ENCODE measurements at places on chromosomes 13 and 19.

- DNase-seq = peak; percentile 23
These were observed 29.1 kb downstream of the NFIX start for GRCh38 chr19:13024126-13024950.

DNA sequence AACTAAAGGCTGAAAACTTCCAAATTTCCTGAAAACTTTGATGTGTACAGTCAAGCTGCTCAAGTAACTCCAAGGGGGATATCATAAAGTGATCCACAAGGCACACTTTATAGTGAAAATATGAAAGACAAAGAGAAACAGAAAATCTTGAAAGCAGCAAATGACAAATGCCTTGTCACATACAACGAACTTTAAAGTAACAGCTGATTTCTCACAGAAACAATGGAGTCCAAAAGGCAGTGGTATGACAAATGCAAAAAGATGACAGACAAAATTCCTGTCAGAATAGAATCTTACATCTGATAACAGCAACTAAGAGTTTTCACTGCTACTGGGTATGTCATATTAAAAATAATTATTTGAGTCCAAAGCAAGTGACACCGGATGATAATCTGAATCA is 1602.3 kb upstream of the PRR20A start:
- DNase-seq = no peak

GRCh38 chr13:114224201-114224600 is 10.5 kb upstream of the CDC16 start:
- no peak for DNase-seq

- no peak for DNase-seq
These were observed 4.2 kb downstream of the NCLN start for GRCh38 chr19:3189702-3190469.

GRCh38 chr19:18894254-18895037 is 1.5 kb downstream of the CERS1 start:
- DNase-seq = peak; percentile 38

DNA sequence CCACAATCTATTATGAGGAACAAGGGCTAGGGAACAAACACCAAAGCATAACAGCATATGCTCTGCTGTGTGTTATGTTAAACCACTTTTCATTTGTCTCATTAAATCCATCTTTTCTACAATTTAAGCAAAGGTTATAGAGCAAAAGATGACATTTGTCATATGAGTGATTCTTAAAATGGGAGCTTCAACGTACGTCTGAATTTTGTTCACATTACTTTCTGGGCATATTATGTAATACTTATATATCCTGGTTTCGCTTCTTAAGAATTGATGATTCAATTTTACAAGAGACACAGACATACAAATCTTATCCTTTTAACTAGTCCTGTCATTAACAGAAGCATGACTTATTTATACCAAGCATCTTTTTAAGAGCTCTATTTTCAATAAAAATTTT is 3.3 kb upstream of the TPP2 start:
- DNase-seq = no peak

GRCh38 chr13:30332456-30333143 is 25.2 kb upstream of the KATNAL1 start:
- no peak for DNase-seq

- no peak for DNase-seq
These were observed 258.8 kb downstream of the ZNF536 start for GRCh38 chr19:30631033-30631370.

GRCh38 chr13:32272021-32272683 is 43.0 kb downstream of the ZAR1L start:
- DNase-seq = no peak

- DNase-seq = no peak
These were observed 30.5 kb upstream of the ADGRE1 start for GRCh38 chr19:6856749-6857372.

- DNase-seq = no peak
These were observed 589.8 kb downstream of the LMO7 start for GRCh38 chr13:76225815-76226489.

DNA sequence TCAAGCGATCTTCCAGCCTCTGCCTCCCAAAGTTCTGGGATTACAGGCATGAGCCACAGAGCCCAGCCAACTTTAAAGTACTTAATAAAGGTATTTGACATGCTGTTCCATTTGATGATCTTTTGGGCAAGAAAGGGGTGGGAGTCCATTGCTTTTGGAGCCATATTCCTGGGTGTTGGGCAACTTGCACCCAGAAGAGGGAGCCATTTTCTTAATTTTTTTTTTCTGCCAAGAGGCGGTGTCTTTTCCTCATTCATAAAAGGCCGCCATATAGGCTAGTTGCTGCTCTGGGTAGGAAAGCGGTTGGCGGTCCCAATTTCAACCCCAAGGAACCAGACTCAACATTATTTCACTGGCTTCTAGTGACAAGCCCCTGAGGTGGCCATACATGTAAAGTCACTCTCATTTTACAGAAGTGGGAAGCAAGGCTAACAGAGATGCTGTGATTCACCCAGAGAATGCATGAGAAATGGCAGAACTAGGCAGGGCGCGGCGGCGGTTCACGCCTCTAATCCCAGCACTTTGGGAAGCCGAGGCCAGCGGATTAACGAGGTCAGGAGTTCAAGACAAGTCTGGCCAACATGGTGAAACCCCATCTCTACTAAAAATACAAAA is 139.6 kb downstream of the CACNA1A start:
- DNase-seq = no peak

- DNase-seq = no peak
These were observed 10.8 kb upstream of the TDRD3 start for GRCh38 chr13:60386250-60386649.

DNA sequence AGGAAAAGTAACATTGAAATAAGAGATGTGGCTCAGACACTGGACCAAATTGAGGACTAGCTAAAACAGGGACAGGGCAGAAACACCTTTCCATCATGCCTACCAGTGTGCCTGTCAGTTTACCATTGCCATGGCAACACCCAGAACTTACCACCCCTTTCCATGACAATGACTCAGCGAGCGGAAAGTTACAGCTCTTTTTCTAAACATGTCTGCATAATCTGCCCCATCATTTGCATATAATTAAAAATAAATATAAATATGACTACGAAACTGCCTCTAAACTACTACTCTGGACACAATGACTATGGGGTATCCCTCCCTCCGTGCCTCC is 96.0 kb downstream of the UBL3 start:
- DNase-seq = no peak

GRCh38 chr13:51033421-51034185 is 77.5 kb downstream of the C13orf42 start:
- peak; percentile 30 for DNase-seq

- peak; percentile 29 for DNase-seq
These were observed 1.4 kb downstream of the ING1 start for GRCh38 chr13:110714797-110715394.

DNA sequence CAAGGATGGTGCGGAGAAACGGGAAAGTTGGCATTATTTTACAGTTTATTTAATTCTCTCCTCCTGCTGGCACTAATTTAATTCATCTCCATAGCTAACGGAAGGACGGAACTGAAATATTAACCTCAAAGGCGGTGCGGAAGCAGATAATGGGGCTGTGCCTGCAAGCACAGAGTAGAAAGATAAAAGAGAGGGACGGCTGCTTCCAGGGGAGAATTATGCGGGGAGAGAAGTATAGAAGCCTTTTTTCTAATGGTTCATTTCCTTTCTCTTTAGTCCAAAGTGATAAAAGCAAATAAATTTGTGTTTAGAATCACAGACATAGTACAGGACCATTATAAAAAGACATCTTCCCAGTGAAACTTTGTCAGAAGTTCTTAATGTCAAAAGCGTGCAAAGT is 34.5 kb upstream of the UQCRFS1 start:
- DNase-seq = no peak

- DNase-seq = no peak
These were observed 93.4 kb downstream of the FLT1 start for GRCh38 chr13:28401303-28402056.

DNA sequence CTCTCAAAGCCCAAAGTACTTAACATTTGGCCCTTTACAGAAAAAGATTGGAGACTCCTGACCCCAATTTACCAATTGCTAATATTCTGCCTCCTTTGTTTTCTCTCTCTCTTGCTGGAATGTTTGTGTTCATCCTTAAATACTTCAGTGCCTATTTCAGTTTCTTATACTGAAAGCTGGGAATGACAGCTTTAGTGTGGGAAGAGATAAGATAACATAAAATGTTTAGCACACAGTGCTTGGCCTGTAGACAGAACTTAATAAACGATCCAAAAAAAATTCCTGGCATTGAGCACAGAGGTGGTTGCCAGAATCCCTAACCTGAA is 3.0 kb upstream of the PLEKHF1 start:
- no peak for DNase-seq

- DNase-seq = no peak
These were observed 20.7 kb downstream of the CEBPG start for GRCh38 chr19:33394006-33394722.

DNA sequence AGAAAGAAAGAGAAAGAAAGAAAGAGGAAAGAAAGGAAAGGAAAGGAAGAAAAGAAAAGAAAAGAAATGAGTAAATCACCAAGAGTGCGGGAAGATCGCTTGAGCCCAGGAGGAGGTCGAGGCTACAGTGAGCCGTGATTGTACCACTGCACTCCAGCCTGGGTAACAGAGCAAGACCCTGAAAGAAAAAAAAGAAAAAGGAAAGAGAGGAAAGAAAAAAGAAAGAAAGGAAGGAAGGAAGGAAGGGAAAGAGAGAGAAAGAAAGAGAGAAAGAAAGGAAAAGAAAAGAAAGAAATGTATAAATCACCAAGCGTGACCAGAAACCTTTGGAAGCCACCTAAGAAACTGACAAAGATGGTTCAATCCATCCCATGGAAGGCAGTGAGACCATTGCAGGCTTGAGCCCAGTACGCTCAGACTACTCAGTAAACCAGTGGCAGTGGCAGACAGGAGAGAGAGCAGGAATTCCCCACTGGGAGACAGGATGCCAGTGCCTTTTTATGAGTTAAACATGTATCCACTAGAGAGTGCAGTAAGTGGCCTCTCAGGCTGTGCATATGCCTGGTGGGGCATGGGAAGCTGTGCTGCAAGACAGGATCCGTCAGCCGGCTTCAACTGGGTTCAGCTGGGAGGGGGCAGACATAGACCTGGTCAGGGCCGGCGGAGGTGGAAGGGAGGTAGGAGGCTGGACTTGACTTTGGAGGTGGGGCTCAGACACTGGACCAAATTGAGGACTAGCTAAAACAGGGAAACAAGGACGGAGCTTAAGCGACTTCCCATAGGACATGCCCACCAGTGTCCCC is 4.8 kb downstream of the GPR42 start:
- DNase-seq = no peak

DNA sequence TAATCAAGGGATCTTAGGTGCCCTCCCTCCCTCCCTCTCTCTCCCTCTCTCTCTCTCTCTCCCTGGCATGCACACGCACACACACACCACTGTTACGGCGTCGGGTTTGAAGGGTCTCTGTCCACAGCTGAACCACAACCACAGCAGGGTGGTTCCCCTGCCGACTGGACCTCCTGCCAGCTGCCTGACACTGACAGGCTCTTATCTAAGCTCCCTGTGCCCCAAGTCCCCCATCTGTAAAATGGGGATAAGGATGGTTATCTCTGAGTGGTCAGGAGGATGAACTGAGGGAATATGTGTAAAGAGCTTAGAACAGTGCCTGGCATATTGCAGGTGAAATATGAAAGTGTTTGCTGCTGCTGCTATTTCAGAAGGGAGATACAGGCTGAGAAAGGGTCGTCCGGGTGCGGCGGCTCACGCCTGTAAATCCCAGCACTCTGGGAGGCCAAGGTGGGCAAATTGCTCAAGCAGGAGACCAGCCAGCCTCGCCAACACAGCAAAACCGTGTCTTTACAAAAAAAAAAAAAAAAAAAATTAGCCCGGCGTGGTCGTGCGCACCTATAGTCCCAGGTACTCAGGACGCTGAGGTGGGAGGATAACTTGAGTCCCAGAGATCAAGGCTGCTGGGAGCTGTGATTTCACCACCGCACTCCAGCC is 852 bp upstream of the SHISA7 start:
- DNase-seq = no peak

DNA sequence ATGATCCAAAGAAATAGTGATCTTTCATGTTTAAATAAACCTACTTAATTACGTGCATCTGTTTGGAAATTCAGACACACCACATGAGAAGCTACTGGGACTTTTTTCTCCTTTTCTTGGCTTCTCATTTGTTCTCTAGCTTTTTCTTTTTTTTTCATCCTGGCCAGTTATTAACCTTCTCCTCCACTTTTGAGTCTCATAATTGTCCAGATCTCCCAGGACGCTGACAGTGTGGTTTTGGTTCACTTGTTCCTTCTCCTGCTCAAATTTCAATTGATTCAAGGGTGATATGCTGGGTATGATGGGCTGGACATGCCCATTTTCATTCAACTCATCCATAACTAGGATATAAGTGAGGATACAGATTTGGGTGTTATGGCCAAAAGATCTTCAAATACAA is 152.3 kb downstream of the TM9SF2 start:
- no peak for DNase-seq

- DNase-seq = no peak
These were observed 1.3 kb downstream of the PNMA8B start for GRCh38 chr19:46494146-46494940.

DNA sequence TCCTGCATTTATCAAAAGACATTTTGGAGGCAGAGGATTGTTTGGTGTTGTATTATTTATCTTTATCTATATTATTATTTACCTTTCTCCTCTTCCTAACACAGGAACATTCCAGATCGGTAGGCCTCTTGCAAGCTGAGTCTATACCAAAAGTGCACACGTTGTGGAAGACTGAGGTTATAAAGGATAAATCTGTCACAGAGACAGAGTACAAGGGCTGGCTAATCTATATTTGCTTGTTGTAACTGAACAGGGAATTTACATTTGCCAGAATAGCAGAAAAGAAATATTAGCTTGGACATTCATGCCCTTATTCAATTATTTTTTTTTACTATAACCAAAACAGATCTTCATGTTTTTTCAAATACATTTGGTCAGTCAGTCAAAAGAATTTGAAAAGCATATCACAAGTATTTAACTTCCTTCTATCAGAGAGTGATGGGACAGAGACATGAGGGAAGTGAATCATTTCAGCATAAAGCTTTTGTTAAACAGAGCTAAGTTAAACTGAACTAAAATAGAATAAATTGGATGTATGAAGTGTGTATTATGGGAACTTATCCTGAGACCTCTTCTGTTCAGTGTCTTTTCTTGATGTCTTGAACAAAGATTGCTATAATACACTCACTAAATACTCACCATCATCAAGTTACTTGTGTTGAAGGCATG is 352.5 kb downstream of the DNAJC15 start:
- DNase-seq = no peak

GRCh38 chr19:4913996-4914735 is 4.9 kb downstream of the UHRF1 start:
- DNase-seq = no peak

GRCh38 chr19:43622956-43623355 is 3.5 kb upstream of the ZNF428 start:
- DNase-seq = no peak

- DNase-seq = peak; percentile 6
These were observed 58.7 kb downstream of the DPY19L3 start for GRCh38 chr19:32464279-32464678.

DNA sequence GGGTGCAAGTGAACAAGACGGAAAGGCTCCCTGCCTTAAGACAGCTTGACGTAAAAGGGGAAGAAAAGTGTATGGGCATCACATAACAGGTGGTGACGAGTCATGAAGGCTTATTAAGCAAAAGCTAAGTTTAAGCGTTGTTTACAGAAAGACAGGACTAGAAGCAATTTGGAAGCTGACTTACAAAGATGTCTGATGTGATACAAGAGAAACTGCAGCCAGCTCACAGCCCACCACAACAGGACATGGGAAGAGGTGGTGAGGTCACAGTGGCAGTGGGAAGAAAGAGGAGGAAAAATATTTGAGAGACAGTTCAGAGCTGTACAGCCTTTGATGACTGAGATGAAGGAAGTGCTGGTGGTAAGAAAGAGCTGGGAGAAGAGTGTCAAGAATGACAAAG is 181.6 kb downstream of the KLF12 start:
- DNase-seq = no peak

- DNase-seq = no peak
These were observed 95.5 kb downstream of the NHLRC3 start for GRCh38 chr13:39133781-39134180.
